ENCODE measurements at places on chromosomes 13 and 19.
A peak's percentile ranks its signal among the peaks of the same experiment; 100 is the strongest.

- no peak for DNase-seq
These were observed 538 bp downstream of the ZNF428 start for GRCh38 chr19:43618921-43619261.

DNA sequence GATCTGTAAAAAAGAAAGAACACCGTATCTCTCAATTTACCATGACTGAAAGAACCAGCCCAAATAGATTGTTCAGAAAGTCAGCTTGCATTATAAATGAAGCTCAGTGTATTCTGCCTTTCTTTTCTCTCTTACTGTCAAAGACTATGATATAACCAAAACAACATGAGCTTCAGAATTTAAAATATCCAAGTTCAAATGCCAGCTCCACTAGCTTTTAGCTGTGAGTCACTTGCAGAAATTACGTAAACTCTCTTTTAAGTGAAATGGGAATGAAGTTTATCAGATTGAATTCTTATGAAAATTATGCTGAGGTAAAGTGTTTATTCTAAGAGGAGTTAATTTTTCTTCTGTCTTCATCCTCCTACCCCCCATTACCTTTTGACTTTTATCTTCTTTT is 20.0 kb upstream of the POSTN start:
- no peak for DNase-seq

GRCh38 chr19:37930416-37930815 is 23.4 kb downstream of the SIPA1L3 start:
- DNase-seq: no peak

GRCh38 chr13:107650081-107650701 is 565.1 kb downstream of the LIG4 start:
- DNase-seq: peak; percentile 57

DNA sequence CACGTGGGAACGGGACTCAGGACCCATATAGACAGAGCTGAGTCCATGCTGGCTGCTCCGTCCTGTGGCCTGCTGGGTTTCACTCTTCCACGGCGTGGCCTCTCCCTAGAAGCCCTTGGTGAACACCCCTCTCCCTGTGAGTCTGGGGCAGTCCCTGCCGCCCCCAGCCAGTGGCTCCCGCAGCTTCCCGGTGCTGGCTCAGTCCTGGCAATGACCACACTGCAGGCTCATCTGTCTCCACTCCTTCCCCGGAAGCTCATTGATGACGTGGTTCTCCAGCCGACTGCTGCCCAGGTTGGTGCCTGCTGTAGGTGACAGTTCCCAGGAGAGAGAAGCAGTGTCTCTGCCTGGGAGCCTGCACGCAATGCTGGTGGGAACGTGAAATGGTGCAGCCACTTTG is 2.1 kb upstream of the TEX29 start:
- DNase-seq: no peak

DNA sequence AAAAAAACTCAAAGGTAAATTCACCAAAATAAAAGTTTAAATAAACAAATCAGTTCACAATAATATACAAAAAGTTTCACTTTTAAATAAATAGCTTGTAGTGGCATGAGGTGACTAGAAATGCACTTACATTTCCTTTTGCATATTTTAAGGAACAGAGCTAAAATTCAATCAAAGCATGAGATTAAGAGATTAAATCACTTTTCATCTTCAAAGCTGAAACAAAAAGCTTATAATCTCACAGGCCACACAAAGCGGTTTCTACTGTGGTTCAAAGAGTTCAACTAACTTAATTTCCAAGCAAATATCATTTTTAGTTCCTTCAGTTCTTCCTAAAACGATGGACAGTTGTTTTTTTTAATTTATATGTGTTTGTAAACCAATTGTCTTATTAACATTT is 38.9 kb downstream of the TSC22D1 start:
- no peak for DNase-seq

DNA sequence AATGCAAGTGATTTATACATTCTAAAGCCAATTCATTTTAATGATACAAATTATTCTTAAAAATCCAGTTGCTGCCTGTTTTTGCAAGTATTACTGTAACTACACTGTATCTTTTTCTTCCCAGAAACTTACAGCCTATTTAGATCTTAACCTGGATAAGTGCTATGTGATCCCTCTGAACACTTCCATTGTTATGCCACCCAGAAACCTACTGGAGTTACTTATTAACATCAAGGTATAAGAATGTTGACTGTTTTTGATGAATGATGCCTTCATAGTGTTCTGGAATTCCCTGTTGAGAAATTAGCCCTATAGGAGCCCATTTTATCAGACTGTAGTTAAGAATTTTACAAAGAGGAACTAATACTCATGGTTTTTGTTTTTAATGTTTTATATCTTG is 25.0 kb downstream of the ITM2B start:
- DNase-seq: no peak

- DNase-seq: no peak
These were observed 534.1 kb downstream of the PCDH17 start for GRCh38 chr13:58165617-58166016.

DNA sequence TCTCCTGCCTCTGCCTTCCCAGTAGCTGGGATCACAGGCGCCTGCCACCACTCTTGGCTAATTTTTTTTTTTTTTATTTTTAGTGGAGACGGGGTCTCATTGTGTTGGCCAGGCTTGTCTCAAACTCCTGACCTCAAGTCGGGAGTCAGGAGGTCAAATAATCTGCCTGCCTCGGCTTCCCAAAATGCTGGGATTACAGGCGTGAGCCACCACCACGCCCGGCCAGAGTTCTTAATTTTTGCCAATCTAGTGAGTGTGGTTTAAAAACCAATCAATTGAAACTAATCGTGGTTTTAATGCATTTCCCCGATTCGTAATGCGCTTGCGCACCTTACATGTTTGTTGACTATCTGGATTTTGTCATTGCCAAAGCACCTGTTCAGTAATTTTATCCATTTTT is 37.0 kb downstream of the SKA3 start:
- DNase-seq: no peak

DNA sequence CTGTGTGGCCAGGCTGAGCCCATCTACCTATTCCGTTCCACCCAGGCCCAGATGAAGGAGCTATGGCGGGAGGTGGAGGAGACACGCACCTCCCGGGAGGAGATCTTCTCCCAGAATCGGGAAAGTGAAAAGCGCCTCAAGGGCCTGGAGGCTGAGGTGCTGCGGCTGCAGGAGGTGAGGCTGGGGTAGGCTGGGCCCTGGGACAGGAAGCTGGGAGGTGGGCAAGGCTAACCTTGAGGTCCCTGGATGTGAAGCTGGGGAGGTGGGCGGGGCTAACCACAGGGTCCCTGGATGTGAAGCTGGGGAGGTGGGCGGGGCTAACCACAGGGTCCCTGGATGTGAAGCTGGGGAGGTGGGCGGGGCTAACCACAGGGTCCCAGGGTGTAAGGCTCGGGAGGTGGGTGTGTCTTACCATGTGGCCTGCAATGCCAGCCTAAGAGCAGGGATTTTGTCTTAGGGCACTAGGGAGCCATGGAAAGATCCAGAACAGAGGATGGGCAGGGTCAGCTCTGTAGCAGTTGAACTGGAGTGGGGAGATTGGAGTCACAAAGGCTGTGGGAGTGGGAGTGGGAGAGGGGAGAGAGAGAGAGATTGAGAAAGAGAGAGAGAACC is 36.9 kb downstream of the KCNC3 start:
- DNase-seq: no peak

DNA sequence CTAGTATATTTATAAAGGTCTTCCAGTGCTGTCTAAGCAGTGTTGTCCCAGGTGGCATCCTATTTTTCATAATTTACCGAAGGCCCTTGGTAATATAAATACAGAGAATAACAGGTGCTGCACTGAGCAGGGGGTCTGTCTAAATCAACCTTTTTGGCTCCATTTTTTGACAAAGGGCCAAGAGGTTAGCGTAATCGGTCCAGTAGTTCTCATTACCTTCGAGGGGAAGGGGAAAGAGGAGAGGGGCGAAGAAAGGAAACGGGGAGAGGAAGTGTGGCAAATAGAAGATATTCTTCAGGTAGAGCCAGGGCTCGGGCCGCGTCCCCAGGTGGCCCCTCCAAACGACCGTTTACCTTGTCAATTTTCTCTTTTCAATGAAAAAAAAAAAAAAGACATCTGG is 749 bp upstream of the PAN3 start:
- no peak for DNase-seq

DNA sequence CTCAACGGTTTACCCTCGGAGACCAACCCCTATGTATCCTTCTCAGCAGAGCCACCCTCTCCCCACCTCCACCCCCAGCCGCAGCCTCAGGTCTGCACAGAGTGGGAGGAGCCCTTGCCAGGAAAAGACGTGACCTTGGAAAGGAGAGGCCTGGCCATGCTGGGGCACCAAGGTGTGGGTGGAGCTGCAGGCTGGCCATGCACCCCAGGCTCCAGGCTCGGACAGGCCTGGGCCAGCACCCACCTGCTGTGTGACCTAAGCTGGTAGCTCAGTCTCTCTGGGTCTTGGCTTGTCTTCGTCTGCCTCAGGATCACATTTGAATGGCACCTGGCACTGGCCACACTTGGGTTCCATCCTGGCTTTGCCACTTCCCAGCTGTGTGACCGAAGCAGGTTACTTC is 29.5 kb downstream of the CCDC8 start:
- no peak for DNase-seq

- no peak for DNase-seq
These were observed 208.9 kb downstream of the DCT start for GRCh38 chr13:94270556-94270955.

DNA sequence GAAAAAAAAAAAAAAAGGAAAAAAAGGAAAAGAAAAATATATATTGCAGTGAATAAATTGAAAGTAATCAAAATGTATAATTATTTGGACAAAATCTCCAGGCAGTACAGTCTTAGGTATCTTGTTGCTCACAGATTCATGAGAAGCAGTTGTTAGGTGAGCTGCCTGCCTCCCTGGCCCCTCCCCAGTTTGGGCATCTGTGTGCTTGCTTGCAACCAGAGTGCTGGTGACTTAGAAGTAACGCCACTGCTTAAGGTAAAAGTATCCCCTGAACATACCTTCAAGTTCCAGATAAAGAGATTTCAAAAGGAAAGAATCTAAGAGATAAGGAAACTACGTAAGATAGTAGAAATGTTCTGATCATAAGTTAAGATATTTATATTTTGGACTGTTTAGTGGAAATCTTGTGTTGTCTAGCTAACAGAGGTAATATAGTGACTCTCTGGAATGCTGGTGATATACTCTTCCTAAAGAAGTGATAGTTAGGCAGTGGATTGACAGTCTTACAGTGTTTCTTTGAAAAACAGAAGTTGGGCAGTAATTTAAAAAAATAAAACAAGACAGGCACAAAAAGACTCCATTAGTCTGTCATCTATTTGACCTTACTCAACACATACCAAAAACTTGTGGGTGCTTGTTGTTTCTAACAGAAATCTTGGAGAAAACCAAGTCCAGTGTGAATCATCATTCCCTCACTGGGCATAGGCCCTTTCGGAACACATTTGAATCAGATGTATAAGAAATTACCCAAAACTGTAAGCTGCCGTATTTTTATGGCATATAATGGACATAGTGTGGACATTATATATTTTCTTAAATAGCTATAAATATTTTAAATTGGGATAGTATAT is 38.3 kb upstream of the KCTD4 start:
- DNase-seq: no peak

GRCh38 chr13:22287343-22287920 is 616.6 kb downstream of the FGF9 start:
- DNase-seq: no peak

GRCh38 chr13:51222686-51223559 is 725 bp downstream of the FAM124A start:
- DNase-seq: peak; percentile 58

DNA sequence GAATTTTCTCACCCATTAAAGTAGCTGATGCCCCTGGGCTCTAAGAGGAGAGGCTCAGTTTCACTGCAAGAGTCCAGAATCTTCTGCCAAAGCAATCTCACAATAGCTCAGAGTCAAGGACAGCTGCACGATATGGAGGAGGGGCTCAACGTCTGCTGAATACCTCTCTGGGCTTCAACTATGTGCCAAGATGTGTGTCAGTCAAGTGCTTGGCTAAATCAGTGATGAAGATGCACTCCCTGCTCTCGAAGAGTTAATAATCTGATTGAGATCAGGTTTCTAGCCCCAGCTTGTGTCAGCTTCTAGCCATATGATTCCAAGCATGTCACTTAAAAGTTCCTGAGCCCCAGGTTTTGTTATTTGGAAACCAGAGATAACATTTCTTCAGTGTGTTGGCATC is 46.8 kb downstream of the KLF12 start:
- no peak for DNase-seq

GRCh38 chr13:77513719-77514335 is 21.7 kb upstream of the SCEL start:
- no peak for DNase-seq

- DNase-seq: no peak
These were observed 5.7 kb downstream of the POU2F2 start for GRCh38 chr19:42126574-42126973.

- DNase-seq: no peak
These were observed 606 bp downstream of the ERCC5 start for GRCh38 chr13:102846261-102847015.

- DNase-seq: no peak
These were observed 24.4 kb downstream of the MARK4 start for GRCh38 chr19:45275370-45275971.

DNA sequence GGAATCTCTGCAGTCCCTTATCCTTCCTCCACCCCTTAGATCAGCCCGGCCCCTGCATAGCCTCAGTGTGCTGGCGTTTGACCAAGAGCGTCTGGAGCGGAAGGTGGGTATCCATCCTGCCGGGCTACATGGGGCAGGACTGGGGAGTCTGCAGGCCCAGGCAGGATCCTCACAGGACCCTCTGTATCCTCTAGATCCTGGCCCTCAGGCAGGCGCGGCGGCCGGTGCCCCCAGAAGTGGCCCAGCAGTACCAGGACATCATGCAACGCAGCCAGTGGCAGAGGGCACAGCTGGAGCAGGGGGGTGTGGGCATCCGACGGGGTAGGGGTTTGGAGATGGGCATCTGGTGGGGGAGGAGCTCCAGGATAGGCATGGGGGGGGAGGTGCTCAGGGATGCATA is 8.9 kb downstream of the PODNL1 start:
- no peak for DNase-seq

- DNase-seq: no peak
These were observed 20.2 kb downstream of the AP1M1 start for GRCh38 chr19:16217716-16218451.

DNA sequence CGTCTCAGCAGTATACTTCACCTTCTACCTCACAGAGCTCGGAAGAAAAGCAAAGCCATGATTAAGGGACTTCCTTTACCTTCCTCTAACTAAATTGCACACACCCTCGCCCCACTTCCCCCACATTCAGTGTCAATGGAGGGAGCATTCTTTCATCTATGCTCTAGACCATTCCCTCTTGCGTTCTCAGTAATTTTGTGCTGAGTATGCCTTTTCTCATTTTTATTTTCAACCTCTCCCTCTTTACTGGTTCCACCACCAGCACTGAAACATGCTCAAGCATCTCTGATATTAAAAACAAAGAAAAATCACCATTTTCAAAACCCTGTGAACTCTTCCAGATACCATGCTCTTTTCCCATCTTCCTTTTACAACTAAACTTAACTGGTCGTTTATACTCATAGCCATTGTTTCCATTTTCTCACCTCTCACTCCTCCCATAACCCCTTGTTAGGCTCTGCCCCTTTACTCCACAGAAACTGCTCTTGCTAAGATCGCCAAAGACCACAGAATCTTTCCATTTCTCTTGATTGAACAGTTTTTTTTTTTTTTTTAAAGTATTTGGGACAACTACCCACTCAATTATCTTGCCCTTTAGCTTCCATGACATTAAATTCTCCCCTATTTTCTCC is 32.4 kb downstream of the SERPINE3 start:
- no peak for DNase-seq
